IPS DF 6.9 (cell line): ENCODE measurements at places on chromosomes 12 and 14.
A peak's percentile ranks its signal among the peaks of the same experiment; 100 is the strongest.

- DNase-seq = no peak
These were observed 2.0 kb upstream of the SOAT2 start for GRCh38 chr12:53101266-53101665.

DNA sequence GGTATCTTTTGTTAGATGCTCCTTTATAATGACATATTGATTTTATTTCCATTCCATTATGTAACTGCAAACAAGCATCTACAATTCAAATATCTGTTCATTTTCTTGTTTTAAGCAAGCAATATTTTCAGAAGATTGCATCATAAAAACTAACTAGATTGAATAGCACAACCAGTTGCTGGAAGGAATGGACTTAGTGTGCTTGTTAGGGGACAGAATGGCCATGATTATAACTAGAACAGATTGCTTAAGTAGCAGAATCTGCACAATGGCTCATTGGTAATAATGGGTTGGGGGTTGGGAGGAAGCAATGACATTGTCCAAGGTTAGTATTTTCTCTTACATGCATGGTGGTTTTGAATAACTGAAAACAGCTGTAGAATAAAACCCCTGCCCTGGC lies 939.5 kb downstream of the SLC16A7 start:
- no peak for DNase-seq

GRCh38 chr12:121495746-121496145 lies 85.1 kb downstream of the KDM2B start:
- no peak for DNase-seq

- DNase-seq = no peak
These were observed 1.4 kb upstream of the SMARCC2 start for GRCh38 chr12:56190695-56191155.

- no peak for DNase-seq
These were observed 1.4 kb upstream of the SOX5 start for GRCh38 chr12:23950775-23951451.

DNA sequence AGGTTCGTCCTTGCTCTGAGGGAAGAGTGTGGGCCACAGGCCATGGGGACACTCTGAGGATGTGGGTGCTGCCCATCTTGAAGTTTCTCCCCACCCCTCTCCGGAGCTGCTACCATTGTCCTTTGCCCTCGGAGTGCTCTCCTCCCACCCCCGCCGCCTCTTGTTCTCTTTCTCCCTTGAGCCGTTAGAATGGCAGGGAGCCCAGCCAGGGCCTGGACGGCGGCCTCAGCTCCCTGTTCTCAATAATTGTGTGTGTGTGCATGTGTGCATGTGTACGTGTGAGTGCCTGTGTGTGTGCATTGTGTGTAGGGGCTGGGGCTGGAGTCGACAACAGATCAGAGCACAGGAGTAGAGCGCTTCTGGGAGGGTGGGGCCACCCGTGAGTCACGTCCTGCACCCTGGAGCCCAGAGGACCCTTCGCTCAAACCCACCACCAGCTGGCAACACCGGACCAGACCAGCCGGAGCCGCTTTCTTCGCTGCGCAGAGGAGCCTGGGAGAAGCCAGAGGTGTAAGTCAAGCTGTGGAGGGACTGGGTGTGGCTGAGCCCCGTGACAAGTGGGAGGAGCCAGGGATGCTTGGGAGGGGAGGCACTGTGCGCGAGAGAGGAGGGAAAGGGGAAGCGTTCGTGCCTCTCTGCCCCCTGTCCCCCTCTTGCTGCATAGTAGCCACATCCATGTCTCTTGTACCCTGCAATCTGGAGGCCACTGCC lies 25.9 kb upstream of the KCNA5 start:
- DNase-seq = no peak

- no peak for DNase-seq
These were observed 11.6 kb downstream of the VRK1 start for GRCh38 chr14:96808619-96809406.

DNA sequence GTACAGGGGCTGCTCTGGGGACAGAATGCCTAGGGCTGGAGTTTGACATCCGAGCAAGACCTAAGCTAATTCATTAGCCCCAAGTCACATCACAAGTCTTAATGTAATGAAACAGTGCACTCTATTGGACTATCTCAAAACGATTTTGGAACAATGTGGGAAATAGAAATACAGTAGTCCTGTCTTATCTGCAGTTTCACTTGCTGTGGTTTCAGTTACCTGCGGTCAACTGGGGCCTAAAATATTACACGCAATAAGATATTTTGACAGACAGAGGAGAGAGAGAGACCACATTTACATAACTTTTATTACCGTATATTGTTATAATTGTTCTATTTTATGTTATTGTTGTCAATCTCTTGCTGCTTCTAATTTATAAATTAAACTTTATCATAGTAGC lies 21.1 kb downstream of the MOAP1 start:
- no peak for DNase-seq

- no peak for DNase-seq
These were observed 180.4 kb upstream of the GZMB start for GRCh38 chr14:24814346-24814745.

GRCh38 chr12:13024531-13024916 lies 19.7 kb upstream of the FAM234B start:
- DNase-seq = no peak

GRCh38 chr14:104509673-104510072 lies 69.9 kb upstream of the C14orf180 start:
- DNase-seq = no peak

- DNase-seq = no peak
These were observed 100.9 kb downstream of the NCOR2 start for GRCh38 chr12:124466216-124467128.

DNA sequence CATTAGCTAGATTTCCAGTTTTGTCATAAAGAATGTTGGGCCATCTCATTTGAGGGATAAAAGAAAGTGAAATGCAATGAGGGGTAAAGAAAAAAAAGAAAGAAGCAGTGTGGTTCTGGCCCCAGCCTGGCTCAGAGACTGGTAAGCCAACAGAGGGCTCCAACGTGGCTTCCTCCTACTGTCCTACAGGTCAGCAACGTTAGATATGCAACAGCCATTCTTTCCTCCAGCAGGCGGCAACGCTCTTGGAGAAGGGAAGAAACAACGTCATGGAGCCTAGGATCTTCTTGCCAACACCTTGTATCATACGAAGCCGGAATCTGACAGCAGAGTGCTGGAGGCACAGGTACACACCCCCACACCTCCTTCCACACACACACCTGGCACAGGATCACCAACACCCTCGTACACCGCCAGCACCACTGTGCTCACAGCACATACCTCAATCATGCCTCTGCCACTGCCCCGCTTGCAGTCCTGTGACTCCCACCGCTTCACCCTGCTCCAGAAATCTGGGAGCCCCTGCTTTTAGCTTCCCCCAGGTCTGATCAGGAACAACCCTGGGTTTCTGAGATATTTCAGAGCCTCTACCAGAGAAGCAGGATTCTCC lies 102.8 kb downstream of the RPAP3 start:
- no peak for DNase-seq

DNA sequence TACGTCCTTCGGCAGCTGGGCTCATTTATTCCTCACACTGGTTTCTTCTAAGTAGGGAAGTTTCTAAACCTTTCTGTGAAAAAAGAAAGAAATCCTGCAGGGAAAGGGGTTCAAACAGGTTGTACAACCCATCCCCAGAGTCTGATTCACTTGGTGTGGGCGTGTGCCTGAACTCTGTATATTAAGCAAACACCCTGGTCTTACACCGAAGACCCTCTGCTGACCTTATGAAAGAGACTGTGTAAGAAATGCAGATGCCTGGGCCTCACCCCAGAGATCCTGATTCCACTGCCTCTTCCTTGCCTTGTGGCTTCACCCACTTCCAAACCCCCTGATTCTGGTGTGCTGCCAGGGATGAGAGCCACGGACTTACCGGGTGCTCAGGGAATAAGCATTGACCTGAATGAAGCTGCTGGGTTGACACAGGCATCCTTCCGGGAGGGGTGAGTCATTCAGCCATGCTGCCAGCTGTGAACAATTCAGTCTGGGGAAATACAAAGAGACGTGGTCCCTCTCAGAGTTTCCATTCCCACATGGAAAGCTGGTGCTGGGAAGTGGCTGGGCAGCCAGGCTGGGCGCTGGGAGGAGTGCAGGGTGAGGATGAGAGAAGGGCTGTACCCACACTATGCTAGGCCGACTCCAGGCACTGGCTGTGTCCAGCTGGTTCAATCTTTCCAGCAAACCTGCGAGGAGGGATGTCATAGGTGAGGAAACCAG lies 26.5 kb upstream of the ACTN1 start:
- no peak for DNase-seq

- no peak for DNase-seq
These were observed 42.4 kb downstream of the ERH start for GRCh38 chr14:69355607-69356281.

DNA sequence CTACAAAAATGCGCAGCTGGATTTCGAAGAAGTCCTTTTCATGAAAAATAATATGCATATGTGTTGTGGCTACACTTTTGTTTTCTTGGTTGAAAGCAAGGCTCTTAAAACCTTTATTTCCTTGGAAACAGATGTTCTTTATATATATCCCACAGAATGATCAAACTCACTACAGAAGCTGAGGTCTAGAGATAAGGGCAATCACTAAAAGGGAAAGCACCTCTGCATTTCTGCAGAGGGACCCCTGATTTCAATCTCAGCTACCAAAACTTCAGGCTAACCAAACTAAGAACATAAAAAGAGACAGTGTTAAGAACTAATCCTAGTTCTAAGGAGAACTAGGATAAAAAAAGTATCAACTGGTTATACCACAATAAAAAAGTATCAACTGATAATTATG lies 65.4 kb upstream of the CDKL1 start:
- DNase-seq = no peak

DNA sequence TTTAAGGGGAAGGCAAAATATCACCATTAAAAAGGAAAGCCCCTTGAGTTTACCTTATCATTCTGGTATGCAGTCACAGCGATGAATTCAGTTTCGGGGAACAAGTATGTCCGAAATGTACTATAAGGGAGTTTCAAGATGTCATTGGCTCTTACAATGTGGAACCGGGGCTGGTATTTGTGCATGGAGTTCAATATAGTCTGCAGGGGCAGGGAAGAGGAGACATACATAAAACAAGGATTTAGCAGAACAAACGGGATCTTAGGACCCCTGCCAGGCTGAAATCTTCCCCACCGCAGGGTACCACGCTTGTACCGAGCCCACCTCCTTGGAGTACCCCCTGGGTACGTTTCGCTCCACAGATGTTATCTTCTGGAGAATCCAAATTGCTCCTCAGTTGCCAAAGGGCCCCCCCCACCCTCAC lies 4.5 kb downstream of the TBX3 start:
- no peak for DNase-seq

DNA sequence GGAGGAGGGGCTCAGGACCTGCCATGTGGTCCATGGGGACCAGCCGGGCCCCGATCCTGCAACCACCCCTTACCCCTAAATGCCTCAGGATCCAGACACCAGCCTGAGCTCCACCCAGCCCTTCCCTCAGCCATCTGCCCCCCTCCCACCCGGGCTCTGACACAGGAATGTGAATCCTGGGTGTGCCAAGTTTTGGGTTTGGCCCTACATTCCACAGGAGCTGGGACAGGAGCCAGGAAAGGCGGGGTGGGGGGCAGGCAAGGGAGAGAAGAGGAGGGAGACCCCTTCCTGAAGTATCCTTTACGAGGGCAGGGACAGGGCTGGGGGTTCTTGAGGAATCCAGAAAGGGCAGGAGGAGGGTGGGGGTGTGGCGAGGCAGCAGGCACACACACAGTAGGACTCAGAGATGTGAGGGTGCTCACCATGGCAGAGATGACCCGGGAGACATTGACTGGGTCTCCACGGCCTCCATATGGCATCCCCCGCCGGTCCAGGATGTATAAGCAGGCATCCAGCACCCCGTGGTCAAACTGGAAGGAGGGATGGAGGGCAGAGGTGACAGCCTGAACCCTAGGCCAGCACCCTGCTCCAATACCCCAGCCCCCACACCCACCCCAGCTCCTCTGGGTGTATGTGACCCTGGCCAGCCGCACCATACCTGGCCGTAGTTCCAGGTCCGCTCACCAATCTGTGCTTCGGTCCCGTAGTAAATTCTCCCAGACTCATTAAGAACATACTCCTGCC lies 3.5 kb downstream of the TGM1 start:
- no peak for DNase-seq

- DNase-seq = no peak
These were observed 45.6 kb upstream of the RIMBP2 start for GRCh38 chr12:130761537-130762318.

GRCh38 chr14:84797326-84797725 lies 732.6 kb upstream of the FLRT2 start:
- no peak for DNase-seq

- DNase-seq = no peak
These were observed 990 bp downstream of the FERMT2 start for GRCh38 chr14:52949711-52950409.

DNA sequence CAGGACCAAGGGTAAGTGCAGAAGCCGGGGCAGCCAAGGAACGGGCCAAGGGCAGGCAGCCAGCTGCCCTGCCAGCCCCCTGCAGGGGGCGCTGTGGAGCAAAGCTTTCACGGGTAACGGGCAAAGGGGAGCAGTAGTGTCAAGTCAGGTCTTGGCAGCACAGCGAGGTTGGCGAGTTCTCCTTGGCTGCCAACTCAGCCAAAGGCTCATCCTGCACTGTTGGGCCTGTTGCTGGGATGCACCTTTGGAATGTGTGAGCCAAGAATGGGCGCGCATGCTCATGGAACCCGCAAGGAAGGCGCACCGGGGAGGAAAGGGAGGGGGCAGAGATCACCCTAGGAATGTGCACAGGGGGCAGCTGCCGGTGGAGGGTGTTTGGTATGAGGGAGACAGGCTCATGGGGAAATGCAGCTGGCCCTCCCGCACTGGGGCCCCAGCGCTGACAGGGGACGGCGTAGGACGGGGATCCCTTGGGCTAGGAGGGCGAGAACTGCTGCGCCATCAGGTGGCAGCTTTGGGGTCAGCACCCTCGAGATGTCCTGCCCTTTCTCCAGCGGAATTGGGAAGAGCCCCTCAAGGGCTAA lies 138.0 kb downstream of the ASCL4 start:
- DNase-seq = peak; percentile 54

- DNase-seq = no peak
These were observed 203.5 kb upstream of the G2E3 start for GRCh38 chr14:30355431-30355913.

DNA sequence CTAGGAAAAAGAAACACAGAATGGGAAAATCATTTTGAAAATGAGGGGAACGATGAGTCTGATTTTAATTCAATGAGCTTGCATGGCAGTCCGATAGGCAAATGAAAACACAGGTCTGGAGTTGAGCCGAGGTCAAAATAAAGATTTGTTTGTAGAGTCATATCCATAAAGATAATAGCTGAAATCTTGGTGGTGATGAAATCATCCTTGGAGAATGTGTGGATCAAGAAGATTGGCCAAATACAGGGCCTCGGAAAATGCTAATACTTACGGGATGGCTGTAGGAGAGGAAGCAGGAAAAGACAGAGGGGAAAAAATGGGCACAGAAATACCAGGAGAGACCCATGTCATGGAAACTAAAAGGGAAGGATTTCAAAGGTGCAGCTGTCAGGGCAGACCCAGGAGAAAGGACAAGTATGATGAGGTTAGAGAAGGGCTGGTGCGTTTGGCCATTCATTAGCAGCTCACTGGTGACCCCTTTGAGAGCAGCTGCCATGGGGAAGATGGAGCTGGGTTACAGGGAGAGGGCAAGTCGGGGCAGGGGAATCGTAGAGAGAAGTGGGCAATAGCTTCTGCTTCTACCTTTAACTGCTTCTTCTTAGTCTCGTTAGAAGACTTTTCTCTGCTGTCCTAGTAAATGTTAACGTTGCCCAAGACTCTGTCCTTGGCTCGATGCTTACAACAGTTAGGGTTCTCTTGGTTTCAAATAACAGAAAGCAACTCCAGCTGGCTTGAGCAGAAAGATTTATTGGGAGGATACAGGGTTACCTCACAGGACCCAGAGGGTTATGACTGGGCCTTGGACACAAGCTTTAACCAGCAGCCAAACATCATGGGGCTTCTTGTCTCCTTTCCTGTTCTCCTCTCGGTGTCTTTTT lies 161.8 kb downstream of the EFCAB11 start:
- no peak for DNase-seq

GRCh38 chr12:74889563-74890236 lies 319.9 kb downstream of the KCNC2 start:
- DNase-seq = no peak
